ENCODE measurements at places on chromosomes 11 and 22.

GRCh38 chr11:17865765-17866428 is 131.3 kb downstream of the KCNC1 start:
- no peak for DNase-seq

DNA sequence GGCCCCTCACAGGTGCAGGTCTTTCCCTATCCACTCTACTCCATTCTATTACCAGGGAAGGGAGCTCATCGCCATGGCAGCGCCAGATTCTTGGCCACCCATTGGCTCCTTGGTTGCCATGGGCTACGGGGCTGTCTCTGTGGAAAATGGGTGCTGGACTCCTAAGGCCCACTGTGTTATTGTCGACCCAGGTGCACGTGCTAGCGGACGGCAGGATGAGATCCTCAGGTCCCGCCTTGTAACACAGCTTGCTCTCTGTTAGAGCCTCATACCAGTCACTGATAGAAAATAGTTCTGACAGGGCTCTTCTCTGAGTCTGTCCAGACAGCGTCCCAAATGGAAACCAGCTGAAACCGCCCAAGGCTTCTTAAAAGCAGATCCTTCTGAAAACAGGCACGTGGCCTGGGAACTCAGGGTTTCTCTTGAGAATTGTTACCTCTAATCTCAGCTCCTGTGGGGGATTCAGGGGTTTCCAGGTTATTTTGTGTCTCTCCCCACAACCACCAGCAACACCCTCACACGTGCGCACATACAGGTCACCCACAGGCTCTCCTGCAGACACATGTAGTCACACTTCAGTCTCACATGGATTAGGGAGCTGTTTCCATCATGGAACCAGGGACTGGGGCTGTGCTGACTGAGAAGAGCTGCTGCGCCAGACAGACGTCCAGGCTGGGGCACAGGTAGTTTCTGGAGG is 1.5 kb downstream of the TUB start:
- no peak for DNase-seq

- no peak for DNase-seq
Measured at GRCh38 chr22:44459041-44459440, 39.0 kb downstream of the RTL6 start.

DNA sequence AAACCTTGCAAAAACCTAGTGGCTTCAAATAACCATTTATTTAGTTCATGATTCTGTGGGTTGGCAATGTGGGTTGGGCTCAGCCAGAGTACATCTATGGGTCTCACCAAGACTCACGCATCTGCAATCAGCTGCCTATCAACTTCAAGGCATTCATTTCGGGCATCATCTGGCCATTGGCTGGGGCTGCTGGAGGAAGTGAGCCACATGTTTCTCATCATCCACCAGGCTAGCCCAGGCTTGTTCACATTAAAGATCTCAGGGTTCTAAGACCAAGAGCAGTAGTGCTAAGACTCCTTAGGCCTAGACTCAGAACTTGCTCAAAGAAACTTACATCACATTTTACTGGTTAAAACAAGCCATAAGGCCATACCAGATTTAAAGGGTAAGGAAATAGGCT is 478.9 kb upstream of the ARHGAP42 start:
- no peak for DNase-seq

GRCh38 chr11:33362051-33362910 is 105.1 kb downstream of the HIPK3 start:
- DNase-seq, result peak; percentile 65

GRCh38 chr22:49139492-49140151 is 688.1 kb downstream of the BRD1 start:
- no peak for DNase-seq

DNA sequence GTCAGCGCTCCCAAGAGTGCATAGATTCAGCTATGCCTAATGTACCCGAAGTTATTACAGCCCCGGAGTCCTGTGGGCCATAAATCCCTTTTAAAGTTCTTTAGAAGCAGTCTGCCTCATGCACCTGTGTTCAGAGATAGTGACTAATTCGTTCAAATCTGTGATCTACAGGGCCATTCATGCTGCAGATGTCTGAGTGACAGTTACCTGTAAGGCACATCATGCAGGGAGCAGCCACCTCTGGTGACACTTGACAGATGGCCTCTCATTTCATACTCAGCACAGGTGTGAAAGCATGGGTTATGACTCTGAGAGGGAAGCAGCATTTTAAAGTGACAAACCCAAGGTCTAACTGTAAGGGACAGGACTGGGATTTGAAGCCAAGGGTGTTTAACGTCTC is 2.4 kb upstream of the E2F8 start:
- DNase-seq, result no peak

DNA sequence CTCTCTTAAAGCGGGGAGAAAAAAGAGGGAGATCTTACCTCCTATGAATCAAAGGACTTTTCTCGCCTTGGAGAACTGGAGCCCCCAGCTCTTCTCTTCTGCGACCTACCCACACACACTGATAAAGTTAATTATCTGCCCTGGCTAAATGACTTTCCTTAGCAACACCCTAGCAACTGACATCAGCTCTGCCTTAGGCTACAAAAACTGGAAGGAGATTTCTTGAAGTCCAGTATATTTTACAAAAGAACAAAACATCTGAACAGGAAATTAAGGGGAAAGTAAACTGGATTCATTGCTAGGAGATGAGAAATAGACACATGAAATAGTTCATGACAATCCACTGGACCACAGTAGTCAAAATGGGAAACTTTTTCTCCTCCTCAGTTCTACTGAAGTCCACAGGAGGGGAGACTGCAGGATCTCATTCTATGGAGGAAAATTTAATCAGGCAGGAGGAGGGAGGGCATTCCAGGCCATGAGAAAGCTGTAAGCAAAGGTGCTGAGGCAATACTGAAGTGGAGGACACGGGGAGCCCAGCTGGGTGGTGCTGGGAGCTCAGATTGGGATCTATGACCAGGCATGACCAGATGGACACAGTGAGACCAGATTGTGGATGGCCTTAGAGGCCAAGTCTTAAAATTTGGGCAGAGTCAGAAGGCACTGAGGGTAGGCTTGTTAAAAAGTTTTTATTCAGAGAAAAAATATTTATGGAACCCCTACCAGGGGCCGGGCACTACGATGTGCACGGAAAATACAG is 3.7 kb upstream of the SPON1 start:
- DNase-seq, result no peak

DNA sequence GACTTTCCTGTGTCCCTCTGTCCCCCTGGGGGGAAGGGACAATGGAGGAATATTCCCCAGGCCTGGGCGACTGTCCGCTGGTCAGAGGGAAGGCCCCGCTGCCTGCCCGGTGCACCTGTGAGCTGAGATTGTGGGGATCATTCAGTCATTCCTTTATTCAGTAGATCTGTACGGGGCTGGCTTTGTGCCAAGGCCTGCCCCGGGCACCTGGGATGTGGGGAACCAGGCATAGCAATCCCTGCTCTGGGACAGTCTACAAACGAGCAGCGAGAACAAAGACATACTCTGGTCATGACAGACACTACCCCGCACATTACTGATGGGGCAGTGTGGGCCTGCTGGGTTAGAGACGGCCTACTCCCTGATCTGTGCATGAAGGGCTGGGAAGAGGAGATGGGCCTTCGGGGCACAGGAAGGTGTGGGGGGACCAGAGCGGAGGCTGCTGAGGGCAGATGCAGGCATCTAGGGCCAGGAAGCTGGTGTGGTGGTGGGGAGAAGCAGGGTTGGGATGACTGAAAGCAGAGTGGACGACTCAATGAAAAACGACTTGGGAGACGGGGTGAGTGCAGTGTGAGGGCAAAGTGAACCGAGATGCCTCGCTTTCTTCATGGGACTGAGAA is 1.8 kb upstream of the MYO7A start:
- no peak for DNase-seq

GRCh38 chr11:17211286-17211685 is 3.5 kb upstream of the PIK3C2A start:
- no peak for DNase-seq

DNA sequence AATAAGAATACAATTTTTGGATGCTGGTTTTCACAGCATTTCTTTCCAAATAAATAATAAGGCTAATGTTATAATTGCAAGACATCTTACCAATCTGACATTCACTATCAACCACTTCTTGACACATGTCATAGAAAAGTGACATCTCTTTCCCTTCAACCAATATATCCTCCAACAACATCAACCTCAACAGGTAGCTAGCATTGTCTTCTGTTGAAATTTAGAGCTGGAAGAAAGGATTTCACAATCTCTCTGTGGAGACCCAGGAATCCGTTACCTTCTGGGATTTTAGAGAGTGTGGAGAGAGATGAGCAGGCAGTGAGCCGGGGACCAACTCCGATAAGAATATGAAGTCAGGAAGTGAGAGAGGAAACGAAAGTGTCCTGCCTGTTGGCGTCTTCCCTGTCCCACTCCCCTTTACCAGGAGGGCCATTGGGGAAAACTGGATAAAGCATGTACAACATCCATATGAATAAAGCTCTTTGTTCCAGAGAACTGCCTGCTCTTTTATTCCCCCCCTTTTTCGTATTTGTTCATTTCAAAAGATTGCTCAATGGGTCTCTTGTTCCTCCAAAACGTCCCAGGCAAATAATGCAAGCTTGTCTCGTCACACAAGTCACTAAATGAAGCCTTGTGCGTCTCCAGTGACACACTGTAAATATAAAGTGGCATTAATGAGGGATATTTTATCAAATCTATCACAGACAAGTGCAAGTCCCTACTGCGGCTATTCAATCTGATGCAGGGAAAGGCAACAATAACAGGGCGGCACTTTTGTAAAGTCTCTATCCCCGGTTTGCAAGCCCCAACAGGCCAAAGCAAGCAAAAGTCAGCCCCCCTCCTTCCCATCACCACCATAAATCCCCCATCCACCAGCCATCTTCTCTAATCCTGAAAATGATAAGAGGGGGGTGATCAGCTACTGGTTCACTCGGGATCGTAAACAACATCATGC is 3.4 kb downstream of the CADM1 start:
- DNase-seq, result peak; percentile 76

DNA sequence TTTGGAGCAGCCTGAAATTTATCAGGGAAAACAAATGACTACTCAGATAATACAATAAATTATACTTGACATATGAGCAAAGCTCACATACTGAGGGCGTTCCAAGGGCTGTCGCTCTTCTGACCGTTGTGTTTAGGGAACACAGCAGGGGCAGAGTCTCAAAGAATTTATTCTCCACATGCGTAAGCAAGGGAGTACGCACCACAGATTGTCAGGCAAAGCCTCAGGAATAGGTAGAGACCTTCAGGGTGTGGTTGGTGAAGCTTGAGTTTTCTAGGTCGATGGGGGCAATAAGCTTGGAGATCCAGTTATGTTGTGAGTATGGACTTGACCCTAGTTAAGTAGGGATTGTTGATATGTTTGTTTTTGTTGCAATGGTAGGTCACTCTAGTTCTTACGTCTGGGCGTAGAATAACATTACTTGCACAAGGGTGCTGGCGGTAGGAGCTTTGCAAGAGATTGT is 830 bp downstream of the ACAT1 start:
- no peak for DNase-seq

- no peak for DNase-seq
Measured at GRCh38 chr11:70095541-70096252, 17.6 kb downstream of the ANO1 start.

DNA sequence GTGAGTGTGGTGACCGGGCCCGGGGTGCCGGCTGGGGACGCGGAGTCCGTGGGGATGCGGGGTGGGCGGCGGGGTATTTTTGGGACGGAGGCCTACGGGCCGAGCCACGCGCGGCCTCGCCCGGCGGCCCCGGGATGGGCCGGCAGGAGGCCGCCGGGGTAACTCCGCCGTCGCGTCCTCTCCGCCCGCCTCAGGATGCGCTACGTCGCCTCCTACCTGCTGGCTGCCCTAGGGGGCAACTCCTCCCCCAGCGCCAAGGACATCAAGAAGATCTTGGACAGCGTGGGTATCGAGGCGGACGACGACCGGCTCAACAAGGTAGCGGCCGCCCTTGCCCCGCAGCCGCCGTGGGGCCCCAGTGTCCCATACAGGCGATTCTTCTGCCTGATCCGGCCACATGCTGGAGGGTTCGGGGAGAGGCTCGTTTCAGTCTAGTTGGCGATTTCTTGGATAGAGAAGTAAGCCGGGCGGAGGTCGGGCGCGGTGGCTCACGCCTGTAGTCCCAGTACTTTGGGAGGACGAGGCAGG is 337 bp downstream of the RPLP2 start:
- no peak for DNase-seq

GRCh38 chr11:125141686-125142535 is 22.6 kb upstream of the PKNOX2 start:
- DNase-seq, result no peak

- DNase-seq, result peak; percentile 4
Measured at GRCh38 chr22:18110194-18110953, at the start of gene TUBA8. TUBA8 (plus strand) TSS chr22:18110809; CDS start chr22:18110866, 57 bp downstream.

DNA sequence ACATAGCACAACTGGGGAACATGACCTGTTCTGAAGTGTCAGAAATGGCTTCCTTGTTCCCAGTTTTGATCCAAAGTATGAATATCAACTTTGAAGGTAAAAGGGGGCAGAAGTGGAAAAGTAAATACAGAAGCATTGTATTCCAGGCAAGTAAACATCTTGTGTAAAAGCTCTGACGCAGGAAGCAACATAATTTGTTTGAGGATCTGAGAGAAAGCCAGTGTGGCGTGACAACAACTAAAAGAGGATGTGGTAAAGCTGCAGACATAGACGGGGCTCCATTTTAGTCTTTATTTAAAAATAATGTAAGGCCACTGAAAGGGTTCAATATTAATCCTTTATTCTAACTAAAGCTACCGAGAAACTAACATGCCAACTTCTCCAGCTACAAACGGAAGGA is 310.2 kb downstream of the DLG2 start:
- peak; percentile 33 for DNase-seq

DNA sequence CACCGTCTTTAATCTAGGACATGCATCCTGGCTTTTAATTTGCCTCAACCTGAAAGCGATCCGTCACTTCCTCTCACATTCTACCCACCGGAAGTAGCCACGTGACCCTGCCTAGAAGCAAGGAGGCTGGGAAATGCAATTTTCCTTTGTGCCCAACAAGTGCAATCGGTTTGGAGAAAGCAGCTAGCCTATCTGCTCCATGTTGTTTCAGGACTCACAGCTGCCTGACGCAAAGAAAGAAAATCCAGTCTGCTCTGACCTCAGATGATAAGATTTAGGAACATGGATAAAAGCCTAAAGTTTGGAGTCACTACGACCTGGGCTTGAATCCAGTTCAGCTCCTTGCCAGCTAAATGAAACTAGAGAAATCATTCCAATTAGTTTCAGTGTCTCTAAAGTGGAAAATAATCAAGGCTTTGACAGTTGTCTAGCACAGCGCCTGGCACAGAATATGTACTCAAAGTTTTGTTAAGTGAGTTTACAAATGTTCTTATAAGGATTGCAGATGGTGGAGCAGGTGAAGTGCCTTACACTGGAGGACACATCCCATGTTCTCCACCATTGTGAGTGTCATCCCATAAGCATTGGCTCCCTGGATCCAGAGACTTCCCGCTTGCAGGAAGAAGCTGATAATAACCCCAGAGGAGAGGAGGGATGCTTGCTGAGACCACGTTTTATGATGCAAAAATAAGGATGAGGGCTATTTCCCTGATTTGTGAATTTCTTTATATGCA is 553.7 kb downstream of the MN1 start:
- no peak for DNase-seq

GRCh38 chr11:8293171-8293570 is 29.5 kb upstream of the LMO1 start:
- DNase-seq, result no peak
